CD4-positive, alpha-beta T cell treated with Interleukin-4 for 4 hours (primary cell): ENCODE measurements at places on chromosomes 3 and 15.

- no peak for DNase-seq
These were observed 19.7 kb upstream of the CLN6 start for GRCh38 chr15:68249058-68249713.

DNA sequence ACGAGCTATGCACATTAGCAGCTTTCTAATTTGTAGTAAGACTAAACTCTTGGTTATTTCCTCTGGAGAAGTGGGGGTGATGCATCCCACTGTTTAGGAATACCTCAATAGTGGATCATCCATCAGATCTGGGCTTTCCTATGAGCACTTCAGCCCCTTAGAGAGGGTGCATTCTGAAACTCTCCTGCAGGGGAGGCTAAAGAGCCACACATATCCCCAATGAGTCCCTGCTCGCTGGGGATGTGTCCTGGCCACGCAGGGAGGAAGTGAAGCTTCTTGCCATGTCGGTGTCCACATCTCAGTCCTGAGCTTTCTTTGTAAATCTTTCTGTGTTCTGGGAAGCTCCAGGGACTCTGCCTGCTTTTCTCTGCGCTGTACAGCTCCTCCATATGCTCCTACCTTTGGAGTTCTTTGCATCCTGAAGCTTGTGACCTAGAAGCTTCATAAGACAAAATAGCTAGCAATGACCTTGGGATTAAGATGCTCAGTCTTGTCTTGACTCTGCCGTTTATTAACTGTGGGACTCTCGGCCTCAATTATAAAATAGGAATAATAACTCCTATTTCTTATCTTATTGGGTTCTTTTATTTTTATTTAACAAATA is 28.3 kb upstream of the MASP1 start:
- DNase-seq: peak; percentile 42

GRCh38 chr3:138113326-138113725 is 2.1 kb downstream of the DZIP1L start:
- DNase-seq: no peak

DNA sequence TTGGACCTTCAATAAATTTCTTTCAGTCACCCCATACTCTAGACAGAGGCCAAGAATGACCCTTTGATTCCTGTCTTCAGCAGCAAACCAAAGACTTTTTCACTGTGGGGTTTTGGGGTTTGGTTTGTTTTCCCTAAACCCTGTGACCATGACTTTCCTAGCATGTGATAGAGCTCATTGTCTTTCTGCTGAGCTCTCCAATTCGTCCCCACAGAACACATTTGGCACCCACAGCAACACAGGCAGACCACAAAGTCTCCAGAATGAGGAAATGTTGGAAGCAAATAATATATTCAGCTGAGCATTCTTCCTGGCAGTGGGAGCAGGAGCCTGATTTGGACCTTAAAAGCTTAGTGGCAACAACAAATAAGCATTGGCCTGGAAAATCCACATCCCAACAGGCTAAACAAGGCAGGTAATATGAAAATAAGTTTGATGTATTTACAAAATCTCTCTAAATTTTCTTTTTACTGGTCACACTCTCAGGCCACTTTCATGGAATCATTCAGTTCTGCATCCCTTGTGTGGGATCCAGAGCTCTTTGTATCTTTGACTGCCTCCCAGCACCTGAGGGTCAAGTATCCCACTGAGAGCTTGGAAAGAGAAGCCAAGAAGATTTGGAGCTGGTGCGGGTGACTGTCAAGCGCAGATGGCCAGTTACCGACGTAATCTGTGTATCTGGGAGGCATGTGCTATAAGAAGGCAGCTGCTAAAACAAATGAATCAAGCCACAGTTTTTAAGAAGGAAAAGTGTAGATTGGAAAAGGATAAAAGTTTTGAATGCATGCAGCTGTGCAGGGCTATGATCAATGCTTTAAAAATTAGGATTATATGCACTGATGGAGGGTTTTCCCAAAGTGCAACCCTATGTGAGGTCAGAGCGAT is 36.5 kb upstream of the CPB1 start:
- no peak for DNase-seq

- no peak for DNase-seq
These were observed 28.5 kb upstream of the SLC7A14 start for GRCh38 chr3:170614214-170614966.

DNA sequence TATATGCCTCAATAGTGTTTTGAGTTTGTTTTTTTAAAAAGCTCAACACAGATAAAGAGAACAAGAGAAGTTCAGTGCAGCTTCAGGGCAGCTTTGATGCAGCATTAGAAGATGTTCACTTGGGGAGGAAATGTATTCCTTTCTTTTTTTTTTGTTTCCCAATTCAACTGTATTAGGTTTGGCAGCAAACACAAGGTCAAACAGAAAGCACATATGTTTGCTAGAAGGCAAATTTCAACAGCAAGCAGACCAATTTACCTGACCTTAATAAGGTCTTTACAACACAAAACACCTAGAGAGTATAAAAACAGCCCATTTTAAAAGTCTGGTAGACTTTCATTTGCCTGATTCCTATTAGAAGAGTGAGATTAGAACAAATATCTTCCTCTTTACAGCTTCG is 7.3 kb upstream of the CDAN1 start:
- DNase-seq: no peak

DNA sequence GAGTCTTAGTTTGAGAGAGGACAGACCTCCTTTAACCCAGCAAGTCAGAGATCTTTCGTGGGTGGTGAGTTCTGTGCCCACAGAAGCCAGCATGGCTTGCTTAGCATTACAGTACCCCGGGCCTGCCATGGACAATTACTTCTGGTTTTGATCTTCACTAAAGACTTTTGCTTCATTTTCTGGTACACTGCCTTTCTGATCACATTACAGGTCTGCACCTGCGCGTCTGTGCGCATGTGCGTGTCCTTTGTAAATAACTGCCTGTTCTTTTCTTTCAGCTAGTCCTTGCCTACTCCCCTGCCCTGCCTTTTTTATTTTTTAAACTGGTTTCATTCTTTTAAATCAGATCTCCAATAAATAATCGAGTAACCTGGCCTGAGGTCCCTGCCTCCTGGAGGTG is 57.1 kb upstream of the CMTM8 start:
- DNase-seq: no peak

DNA sequence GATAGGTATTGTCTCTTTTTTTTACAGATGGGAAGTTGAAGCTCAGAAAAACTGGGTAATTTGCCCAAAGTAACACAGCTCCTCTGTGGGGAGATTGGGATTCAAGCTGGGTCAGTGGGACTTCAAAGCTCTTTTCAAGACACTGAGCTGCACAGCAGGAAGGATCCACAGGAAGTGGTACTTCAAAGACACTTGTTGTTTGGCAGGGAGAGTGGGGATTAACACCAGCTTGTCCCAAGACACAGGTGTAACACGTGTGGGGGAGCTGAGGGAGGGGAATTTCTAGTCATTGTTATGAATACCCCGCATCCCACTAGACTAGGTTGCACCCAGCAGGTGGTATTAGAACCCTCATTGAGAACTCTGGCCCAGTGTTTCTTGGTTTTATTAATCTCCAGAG is 116.0 kb downstream of the FOXB1 start:
- DNase-seq: no peak

DNA sequence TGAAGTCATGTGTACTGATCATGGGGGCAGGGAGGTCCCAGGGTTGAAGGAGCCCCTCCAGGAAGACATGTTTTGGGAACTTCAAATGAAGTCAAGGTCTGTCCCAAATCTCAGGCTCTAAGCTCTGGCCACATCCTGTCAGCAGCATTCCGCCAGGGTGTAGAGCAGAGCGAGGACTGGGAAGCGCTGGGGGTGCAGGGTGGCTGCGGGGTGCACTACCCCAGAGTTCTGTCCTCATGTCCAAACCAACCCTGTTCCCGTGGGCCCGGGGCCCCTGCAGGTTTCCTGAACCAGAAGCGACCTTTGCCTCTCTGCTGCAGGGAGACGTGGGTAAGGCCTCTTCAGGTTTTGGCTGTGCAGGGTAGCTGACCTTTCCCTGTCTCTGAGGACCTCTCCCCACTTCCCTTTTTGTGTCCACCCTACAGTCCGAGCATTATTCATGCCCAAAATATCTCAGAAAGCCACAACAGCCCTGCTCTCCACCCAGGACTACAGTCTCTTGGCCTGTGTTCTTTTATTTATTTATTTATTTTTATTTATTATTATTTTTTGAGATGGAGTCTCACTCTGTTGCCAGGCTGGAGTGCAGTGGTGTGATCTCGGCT is 26.6 kb upstream of the FLNB start:
- no peak for DNase-seq

DNA sequence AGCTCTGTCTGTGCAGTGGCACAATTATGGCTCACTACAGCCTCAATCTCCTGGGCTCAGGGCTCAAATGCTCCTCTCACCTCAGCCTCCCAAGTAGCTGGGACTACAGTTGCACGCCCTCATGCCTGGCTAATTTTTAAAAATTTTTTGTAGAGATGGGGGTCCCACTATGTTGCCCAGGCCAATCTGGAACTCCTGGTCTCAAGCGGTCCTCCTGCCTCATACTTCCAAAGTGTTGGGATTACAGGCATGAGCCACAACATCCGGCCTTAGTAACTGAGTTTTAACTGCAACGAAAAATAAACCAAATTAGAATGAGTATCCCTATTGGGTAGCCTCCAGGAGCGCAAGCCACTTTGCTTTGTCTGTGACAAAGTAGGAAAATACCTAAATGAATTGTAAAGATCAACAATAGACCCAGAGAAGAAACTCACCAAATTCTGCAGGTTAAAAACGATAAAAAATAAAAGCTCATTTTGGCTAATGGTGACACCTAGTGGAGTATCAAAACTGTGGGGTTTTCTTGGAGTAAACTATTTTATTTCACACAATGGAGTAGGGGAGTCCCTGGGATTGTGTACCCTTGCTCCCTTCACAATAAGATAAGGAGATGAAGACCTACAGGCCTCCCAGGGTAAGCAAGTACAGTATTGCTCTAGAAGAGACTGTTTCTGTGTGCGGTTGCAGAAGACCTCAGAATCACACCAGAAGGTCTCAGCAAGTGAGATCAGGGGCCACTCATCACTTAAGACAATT is 21.0 kb upstream of the CA12 start:
- peak; percentile 52 for DNase-seq

GRCh38 chr15:41926185-41927056 is 32.6 kb upstream of the SPTBN5 start:
- DNase-seq: no peak

DNA sequence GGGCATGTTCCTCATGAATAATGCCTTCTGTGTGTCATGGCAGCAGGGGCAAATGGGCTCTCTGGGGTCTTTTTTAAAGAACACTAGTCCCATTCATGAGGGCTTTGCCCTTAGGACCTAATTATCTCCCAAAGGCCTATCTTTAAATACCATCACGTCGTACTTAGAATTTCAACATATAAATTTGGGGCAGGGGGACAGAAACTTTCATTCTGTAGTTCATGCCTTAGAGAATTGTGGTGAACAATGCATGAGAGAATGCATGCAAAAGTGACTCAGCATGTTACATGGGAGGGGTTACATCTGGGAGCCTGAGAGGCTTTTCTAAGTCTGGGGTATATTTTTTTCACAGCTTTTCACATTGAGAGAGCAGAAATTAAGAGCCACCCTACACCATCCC is 208.5 kb upstream of the ROPN1 start:
- DNase-seq: no peak

- DNase-seq: peak; percentile 83
These were observed 4.8 kb downstream of the IDH2 start for GRCh38 chr15:90097475-90097874.

DNA sequence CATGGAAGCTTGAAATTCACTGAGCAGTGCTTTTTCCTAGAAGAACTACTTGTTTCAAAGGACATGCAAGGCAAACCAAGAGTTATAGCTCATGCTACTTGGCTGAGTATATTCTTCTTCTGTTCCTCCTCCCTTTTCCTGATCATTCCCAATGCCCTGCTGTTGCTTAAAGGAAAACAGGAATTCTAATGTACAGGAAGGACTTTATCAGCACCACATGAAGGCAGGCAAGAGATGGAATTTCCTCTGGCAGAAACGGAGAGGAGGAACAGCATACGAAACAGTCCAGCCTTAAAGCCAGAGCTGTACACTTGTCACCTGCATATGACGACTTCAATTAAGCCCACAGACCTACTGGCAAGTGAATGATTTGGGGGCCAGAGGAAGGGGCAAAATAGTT is 15.7 kb downstream of the MEIS2 start:
- DNase-seq: no peak

DNA sequence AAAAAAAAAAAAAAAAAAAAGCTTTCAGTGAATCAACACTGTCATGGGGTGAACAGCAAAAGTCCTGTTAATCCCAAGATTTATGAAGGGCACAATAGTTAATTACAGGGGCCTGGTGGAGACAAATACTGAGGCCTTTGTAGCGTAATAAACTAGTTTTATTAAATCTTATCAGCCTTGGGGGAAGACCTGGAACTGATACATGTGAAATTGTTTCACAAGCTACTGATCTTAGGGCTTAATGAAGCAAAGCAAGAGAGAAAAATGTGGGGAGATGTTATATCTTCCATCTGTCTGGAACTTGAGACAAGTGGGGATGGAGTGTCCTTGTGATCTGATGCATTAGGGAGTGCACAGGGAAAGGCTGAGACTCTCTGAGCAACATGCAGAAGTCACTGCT is 47.9 kb upstream of the OSBPL11 start:
- no peak for DNase-seq

- DNase-seq: no peak
These were observed 1.9 kb downstream of the RAB6B start for GRCh38 chr3:133893683-133894352.

GRCh38 chr3:78277801-78278200 is 1237.9 kb downstream of the ROBO2 start:
- DNase-seq: no peak

- DNase-seq: no peak
These were observed 3.2 kb upstream of the AGBL1 start for GRCh38 chr15:86076468-86076867.

GRCh38 chr15:98146031-98146820 is 185.7 kb downstream of the ARRDC4 start:
- DNase-seq: no peak

DNA sequence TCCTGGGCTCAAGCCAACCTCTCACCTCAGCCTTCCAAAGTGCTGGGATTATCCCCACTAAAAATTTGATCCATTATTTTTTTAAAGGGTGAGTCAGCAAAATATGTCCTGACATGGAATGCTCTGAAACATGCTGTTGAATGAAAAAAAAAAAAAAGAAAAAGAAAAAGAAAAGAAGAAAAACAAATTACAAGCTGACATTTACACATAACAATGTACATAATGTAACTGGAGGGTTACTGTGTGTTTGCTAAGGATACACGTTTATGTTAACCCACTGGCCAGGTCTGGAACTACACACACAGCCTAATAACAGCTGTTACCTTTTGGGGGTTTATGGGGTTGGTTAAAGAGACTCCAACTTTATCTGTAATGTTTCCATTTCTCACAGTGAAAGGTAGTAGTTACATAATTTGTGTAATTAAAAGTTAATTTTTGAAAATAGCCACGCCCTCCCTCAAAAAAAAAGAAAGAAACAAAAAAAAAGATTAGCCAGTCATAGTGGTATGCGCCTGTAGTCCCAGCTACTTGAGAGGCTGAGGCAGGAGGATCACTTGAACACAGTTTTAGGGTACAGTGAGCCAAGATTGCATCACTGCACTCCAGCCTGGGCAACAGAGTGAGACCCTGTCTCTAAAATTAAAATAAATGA is 3.1 kb upstream of the MESP2 start:
- no peak for DNase-seq
